ENCODE measurements at places on chromosomes 2 and 18.

DNA sequence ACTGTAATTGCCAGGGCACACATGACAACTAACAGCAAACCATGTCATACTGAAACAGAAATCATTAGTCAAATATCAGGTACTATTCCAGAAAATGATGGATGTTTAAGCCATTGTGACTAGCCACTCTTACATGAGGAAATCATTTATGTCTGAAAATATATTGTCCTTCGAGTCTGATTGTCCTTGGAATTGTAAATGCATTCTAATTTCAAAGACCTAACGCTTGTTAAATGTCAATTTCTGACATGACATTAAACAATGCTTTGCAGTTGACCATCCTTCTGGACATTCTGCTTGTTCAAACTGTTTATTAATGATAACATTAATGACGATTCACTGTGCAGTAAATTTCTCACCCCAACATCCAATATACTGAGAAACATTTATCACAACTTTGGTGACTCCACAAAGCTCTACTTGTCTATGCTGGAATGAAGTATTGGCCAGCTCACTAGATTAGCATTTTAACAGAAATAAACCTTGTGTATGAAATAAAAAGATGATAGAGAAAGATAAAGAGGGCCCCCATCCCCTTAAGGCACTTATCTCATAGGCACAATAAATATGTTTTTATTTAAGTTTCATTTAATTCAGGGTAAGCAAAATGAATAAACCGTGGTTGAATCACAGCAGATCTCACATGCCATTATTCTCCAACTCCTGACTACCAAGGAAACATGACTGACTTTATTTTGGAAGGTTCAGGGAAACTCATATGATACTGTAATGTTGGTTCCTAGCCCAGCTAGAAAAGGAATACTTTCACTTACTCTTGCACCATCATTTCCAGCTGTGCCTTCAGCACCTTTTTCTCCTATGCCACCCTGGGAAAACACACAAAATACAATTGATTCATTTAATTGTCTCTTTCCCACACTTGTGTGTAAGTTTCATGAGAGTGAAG lies 82.3 kb downstream of the COL3A1 start:
- DNase-seq = no peak

DNA sequence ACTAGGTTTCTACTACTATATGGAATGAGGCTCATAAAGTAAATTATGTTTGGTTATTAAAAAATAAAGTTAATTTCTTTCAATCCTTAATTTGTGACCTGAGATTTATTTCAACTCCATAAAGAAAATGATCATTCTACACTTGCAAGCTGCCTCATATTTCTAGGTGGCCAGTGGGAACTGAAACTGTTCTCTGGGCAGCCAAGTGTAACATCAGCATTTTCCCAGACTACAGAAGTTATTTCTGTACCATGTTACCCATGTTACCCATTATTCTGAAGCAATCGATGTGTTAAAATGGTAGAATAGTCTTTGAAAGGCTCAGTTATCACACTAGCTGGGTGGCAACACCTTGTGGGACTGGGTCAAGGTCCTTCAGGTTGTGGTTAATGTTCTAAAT lies 139.3 kb upstream of the FBXO11 start:
- no peak for DNase-seq

GRCh38 chr2:150125188-150125587 lies 362.3 kb downstream of the RND3 start:
- no peak for DNase-seq

DNA sequence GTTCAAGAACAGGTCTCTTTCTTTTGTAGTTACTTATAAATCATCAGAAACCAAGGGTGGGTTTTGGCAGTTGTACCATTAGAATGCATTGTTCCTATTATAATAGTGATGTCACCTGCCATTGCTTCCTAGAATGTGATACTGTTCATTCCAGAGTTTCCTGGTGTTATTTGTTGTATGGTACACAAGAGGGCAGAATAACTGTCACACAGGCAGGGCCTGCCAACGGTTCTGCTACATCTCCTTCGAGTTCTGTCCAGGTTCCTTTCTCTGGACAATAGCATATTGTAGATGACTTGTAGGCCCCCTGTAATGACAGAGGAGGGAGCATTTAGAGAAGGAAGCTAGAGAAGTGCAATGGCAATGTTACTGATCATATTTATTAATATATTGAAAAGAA lies 98.3 kb downstream of the KLHL14 start:
- no peak for DNase-seq

GRCh38 chr2:100237163-100237562 lies 85.1 kb downstream of the LONRF2 start:
- DNase-seq = no peak

DNA sequence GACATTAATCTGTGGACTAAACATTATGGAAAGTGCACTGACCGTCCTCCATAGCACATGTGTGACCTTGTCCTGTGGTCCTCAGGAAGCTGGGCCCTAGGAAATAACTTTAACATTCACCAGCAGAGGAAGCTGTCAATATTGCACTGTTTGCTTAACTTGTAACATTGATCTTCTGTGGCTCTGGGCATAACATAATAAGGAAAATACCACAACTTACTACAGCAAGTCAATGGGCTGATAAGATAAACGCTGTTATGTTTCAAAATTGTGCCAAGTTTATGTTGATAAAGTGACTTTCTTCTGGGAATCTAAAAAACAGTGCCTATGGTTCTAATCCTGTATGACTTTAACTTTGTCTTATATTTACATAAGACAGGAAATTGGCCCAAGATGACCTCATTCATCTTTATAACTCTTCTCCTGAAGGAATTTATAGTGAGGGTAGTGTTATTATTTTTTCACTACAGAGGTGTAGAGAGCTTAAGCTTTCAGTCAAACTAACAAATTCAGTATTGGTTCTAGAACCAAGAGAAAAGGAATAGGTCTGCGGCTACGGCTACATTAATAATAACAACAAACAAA lies 113.7 kb upstream of the MAP4K3 start:
- no peak for DNase-seq

DNA sequence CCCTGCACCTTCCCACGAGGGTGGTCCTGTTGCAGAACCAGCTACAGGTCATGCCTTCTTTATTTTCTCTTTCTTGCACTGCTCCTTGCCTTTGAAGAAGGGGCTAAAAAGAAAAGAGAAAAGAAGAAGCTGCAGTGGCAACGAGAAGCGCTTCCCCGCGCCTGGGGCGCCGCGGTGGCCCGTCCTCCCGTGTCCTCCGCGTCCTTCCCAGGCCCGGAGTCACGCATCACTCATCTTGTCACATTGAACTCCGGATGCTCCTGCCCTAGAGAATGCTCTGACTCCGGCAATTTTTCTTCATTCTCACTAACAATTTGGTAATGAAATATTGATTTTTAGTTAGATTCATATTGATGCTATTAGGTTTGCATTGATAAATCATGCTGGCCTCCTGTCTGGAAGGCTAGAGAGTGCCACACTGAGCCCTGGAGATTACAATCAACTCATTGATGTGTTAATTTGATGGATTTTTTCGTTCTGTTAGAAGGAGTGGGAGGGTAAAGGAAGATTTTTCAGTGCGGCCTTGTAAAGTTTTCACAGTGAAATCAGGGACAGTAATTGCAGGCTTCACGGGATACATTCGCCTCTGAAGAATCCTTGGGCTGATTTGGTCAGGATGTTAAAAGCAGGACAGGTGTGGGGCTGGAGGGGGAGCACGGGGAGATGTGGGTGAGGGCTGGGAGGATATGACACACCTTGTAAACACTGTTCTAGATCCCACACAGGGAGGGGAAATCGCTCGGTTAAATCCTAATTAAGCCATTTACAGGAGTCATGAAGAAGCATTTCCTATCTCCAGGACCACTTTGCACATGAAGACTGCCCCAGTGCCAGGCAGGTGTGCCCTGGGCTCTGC lies 349.3 kb downstream of the ZNF516 start:
- no peak for DNase-seq

DNA sequence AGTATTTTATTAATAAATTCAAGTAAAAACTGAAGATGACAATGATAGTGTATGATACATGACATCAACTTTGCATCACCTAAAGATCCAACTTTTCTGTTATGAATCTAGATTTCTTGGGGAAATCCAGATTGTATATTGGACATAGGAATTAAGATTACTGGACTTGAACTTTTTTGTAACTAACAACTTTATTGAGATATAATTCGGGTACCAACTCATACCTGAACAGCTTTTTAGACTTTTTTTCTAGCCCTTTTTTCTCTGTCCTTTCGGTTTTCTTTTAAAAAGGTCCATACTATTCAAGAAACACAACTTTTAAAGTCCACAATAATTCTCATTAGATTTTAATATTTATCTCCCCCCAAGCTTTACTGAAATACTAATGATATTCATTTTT lies 1.1 kb upstream of the SOCS6 start:
- DNase-seq = no peak

Data from retinal pigment epithelial cell (primary cell).